ENCODE measurements at places on chromosomes 5 and 9.

DNA sequence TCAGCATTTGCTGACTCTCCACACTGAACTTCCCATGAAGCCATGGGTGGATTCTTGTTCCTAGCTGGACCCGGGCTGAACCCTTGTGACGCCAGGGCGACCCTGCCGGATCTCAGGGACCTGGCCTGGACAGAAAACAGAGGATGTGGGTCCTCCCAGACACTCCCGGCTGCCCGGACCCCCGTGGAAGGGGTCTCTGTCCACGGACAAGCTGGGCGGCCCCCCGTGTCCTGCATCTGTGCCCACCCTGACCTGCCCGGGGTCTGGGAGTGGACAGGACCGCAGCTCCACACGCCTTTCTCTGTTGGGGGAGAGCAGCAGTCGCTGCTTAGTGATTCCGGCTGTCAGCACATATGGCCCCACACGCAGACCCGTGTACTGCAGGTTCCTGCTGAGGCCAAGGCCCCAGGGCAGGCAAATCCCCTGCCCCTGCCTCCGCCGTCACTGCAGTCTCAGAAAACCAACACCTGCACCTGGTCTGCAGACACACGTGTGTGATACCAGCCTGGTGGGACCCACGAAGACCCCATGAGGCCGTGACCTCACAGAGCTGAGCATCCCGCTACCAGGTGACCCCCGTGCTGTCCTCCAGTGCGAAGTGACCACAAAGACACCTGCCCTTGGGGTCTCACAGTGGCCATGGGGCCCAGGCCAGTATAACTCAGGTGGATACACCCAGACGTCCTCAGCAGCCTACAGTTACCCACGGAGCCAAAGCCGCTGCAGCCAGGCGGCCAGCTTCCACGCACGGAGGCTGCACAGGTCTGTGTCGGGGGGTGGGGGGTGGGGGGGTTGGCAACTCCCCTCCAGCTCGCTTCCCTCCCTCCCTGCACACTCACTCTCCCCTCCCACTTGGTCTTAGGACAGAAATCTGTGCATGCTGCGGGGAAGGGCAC lies 50.6 kb downstream of the NKD2 start:
- no peak for DNase-seq

DNA sequence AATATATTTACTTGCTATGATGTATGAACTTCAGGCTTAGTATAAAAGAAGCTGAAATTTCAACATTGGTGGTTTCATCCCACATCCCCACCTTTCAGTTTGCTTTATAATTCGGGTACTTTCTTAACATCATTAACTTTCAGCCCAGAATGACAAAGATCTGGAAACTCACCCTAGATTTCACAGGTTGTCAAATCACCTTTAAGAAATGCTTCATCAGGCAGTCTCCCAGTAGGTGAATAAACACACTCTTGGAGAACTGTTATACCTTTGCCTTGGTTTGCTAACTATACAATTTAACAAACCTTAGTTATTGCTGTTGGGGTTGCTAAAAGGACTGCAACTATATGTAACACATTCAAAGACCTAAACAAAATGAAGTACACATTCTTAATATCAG lies 54.4 kb downstream of the MLANA start:
- no peak for DNase-seq

DNA sequence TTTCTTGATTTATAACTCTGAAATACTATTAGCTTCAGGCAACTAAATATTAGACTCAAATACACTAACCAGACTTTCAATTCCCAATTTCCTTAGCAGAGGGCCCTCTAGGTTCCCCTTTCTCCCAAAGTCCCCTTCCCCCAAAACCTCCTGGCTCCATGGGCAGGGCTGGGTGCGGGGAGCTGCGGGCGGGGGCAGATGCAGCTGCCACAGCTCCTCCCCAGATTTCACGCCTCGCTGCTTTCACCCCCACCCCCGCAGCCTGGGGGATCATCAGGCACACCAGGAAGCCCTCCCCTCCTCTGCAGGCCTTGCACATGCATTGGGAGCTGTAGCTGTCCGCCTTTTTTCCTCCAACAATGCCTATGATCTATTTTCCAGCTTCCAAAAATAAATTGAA lies 82.8 kb upstream of the SPATA31C2 start:
- DNase-seq: no peak

GRCh38 chr5:173707392-173707791 lies 90.9 kb upstream of the BOD1 start:
- no peak for DNase-seq

DNA sequence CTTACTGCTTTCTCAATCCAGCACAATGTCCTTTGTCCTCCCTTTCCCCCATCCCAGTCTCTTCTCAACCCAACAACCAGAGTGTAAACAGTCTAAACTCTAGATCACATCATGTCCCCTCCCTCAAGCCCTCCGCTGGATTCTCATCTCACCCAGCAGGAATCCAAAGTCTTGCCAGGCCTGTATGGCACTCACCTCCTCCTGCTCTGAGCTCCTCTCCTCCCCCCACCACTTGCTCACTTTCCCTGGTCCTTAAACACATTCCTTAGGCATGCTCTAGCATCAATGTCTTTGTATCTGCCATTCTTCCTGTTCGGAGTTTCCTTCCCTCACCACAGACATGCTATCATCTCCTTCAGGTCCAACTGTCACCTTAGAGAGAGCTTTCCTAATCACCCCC lies 78.8 kb downstream of the NIPSNAP3B start:
- no peak for DNase-seq

GRCh38 chr9:25397746-25398145 lies 280.5 kb downstream of the TUSC1 start:
- DNase-seq: no peak

- DNase-seq: no peak
Observed at GRCh38 chr9:9783711-9784110, 829.1 kb downstream of the PTPRD start.

GRCh38 chr5:156798201-156798600 lies 51.9 kb upstream of the PPP1R2B start:
- no peak for DNase-seq

DNA sequence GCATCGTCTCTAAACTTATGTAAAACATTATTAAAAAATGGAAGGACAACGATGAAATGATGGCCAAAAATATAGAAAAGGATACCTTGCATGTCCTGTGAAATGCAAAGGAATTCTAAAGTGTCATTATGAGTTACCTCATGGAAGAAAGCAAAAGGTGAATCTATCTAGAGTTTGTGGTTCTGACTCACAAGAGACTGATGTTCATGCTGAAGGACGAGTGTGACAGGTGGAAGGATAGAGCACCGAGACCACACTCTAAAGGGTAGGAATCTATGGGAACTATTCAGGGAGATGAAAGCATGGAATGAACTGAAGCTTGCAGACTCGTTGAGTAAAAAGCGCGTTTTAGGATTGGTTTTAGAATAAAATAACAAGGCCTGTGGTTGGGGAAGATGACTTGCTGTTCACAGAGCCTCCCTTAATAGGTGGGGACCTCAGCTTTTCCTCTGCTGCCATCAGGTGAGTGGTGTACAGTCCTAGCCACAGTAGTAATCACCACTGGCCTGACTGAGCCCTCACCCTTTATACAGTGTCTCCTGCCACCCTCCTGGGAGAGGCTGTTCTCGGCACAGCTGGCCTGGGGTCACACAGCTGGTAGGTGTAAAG lies 11.2 kb downstream of the TENT4A start:
- DNase-seq: no peak

DNA sequence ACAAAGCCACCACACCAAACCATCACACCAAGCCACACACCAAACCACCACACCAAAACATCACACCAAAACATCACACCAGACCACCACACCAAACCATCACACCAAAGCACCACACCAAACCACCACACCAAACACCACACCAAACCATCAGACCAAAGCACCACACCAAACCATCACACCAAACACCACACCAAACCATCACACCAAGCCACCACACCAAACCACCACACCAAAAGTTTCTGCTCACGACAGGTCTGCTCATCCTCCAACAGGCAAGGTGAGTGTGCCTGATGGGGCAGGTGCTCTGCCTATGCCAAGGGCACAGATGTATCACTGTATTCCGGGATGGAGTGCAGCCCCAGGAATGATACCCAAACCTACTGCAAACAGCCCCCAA lies 87.9 kb upstream of the FSTL4 start:
- no peak for DNase-seq

GRCh38 chr5:128199104-128199503 lies 115.5 kb downstream of the SLC12A2 start:
- DNase-seq: no peak

DNA sequence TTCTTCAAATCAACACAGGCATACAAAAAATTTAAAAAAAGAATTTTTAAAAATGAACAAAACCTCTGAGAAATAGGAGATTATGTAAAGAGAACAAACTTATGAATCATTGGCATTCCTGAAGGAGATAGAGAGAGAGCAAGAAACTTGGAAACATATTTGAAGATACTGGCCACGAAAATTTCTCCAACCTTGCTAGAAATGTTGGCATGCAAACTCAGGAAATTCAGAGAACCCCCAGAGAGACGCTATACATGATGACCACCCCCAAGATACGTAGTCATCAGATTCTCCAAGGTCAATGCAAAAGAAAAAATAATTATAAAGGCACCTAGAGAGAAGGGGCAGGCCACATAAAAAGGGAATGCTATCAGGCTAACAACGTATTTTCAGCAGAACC lies 472.5 kb downstream of the MTRR start:
- DNase-seq: no peak

GRCh38 chr5:89216606-89217005 lies 333.6 kb upstream of the MEF2C start:
- DNase-seq: no peak

DNA sequence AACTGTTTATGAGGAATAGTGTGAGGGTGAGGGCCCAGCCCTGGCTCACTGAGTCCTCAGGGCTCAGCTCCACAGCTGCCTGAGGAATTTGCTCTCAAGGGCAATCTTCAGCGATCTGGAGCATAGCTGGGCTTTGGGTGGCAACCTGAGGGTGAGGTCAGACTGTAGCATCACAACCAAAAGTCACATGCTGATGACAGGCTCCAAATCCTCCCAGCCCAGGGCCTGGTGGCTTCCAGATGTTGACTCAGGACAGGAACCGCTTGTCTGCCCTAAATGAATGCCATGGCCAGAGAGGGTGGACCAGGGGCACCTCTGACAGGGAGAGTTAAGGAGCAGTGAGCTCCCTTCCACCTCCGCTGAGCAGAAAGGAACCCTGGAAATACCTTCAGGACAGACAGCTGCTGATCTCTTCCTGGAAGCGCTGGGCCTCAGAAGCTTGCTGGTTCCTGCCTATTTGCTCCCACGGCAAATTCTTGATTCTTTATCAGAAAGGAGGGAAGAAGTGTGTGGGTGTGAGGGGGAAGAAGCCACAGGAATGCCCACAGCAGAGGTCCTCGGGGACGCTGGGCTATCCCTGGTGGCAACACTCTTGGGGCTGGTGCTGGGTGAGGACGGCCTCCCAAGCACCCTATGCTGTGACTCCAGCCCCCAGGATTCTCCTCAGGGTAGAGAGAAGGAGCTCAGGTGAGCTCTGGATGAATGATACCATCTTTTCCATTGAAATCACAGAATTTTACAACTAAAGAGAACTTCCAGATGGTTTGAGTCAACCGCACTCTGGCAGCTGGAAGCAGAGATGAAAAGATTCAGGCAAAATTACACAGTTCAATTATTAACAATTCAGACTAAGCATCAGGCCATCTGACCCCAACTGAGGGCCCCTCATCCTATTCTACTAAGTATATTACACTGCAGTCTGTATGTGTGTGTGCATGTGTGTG lies 13.8 kb upstream of the CTSL start:
- no peak for DNase-seq

DNA sequence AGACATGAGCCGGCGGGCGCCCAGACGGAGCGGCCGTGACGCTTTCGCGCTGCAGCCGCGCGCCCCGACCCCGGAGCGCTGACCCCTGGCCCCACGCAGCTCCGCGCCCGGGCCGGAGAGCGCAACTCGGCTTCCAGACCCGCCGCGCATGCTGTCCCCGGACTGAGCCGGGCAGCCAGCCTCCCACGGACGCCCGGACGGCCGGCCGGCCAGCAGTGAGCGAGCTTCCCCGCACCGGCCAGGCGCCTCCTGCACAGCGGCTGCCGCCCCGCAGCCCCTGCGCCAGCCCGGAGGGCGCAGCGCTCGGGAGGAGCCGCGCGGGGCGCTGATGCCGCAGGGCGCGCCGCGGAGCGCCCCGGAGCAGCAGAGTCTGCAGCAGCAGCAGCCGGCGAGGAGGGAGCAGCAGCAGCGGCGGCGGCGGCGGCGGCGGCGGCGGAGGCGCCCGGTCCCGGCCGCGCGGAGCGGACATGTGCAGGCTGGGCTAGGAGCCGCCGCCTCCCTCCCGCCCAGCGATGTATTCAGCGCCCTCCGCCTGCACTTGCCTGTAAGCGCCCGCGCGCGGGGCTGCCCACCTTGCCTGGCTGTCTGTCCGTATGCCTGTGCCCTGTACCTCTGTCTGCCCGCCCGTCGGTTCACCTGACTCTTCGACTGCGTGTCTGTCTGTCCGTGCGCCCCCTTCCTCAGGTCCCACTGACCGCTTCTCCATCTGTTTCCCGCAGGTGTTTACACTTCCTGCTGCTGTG lies 412 bp downstream of the FGF18 start:
- peak; percentile 22 for DNase-seq

GRCh38 chr5:133035224-133035623 lies 8.9 kb upstream of the ZCCHC10 start:
- no peak for DNase-seq

DNA sequence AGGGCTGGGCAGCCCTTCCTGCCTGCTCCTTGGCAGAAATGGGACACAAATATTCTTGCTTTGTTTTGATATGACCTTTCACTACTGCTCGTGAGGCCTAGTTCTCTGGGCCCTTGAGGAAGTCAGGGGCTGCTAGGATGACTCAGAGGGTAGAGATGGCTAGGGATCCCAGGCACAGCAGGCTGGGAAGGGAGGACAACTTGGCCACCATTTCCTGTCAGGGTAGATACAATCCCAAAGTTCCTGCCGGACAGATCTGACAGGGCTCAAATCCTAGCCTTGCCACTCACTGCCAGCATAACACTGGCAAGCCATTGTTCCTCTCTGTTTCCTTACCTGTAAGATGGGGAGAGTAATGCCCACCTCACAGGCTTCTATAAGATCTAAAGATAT lies 31.7 kb upstream of the MEIKIN start:
- no peak for DNase-seq

- no peak for DNase-seq
Observed at GRCh38 chr5:160266752-160267345, 37.5 kb downstream of the FABP6 start.
